ENCODE measurements at places on chromosomes 12 and 14.

DNA sequence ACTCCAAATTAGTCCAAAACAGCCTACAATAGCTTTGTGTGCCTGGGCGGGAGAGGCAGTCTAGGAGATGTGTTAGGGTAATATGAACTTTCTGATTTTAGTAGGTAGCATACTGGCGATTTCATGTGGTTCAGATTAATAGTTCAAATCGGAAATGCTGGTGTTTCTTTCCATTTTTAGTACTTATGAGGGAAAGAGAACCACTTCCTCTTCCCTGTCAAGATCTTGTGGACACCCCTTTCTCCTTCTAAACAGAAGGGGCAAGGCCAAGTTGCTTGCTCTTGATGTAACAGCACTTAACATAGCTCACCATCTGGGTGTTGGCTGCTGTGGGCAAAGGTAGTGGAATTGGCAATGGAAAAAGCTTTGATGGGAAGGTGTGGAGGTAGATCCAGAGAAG, 32.2 kb upstream of the IGF1 start:
- no peak for DNase-seq

DNA sequence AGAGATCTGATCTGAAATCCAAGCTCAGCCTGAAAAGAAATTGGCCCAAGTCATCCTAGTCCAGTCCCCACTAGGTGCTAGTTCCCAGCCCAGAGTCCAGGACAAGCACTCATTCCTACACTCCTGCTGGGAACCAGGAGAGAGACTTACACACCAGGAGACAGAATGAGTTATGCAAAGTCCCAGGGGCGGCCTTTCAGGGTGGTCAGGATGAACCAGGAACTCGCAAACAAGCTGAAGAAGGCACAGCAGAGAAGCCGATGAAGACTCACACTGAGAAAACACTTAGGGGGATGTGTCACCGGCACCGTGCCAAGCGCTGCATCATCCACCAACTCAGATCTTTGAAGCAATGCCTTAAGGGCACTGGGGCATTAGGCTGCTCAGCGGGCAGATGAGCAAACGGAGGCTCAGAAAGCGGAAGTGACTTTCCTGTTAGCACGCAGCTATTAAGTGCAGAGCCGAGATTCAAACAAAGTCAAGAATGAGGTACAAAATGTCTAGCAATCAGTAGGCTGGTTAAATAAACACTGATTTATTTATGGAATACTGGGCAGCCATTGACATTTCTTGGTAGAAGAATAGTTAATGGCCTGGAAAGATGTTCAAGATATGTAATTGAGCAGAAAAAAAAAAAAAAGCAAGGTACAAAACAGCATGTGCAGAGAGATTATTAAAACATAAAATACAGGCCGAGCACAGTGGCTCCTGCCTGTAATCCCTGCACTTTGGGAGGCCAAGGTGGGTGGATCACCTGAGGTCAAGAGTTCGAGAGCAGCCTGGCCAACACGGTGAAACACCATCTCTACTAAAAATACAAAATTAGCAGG, 78.7 kb downstream of the LRRC74A start:
- peak; percentile 46 for DNase-seq

DNA sequence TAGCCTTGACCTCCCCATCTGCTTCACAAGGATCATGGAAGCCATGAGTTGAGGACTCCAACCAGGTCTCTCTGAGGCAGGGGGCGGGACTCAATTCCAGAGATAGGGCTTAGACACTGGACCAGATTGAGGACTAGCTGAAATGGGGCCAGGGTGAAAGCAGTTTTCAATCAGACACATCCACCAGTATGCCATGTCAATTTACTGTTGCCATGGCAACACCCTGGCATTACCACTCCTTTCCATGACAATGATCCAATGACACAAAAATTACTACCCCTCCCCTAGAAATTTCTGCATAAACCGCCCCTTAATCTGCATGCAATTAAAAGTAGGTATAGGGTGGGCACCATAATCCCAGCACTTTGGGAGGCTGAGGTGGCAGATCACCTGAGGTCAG, 18.6 kb upstream of the DCAF5 start:
- no peak for DNase-seq

DNA sequence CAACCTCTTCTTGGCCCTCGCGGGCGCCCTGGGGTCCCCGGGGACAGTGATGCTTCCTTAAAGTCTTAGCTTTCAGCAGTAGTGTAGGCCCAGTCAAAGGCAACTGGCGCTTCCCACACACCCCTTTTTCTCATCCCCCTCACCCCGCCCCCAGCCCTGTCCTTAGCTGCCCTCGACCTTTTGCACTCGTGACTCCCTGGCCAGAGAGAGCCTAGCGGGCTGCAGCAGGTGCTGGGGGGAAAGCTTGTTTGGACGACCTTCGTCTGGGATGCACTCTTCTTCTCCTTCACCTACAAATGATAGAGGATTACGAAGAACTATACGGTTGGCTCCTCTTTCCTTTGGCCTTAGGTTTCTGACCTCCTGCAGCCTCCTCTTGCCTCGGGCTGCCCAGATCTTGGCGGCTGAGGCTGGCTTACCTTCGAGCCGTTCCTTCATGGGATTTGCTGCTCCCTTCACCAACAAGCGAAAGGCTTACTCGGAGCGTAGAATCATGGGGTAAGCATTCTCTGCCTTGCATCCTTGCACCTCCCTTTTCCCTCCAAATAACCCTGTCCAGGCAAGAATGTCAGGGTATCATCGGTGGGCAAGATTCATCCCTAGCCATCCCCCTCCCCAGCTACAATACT, 815 bp downstream of the COQ10A start:
- no peak for DNase-seq

- no peak for DNase-seq
These were observed 103.7 kb upstream of the PTPRR start for GRCh38 chr12:71024281-71024680.

DNA sequence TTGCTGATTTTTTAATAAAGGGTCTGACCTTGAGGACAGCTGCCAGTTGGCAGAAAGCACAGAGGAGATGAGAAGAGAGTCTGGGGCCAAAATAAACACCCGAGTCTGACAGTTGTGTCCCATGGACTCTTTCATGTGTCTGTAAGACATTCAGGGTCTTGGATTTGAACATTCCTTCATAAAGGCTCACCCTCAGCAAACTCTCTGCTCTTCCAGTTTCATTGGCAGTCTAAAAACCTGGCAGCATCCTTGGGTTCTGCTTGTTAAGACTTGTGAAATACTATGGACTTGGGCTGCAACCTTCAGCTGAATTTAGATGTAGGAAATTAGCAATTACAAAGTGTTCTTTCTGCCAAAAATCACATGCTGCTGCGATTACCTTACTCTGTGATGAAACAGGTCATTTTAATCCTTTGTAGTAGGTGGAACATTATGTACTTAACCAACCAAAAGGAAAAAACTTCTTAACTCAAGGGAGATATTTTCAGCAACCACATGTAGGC, 32.0 kb upstream of the LMNTD1 start:
- no peak for DNase-seq

DNA sequence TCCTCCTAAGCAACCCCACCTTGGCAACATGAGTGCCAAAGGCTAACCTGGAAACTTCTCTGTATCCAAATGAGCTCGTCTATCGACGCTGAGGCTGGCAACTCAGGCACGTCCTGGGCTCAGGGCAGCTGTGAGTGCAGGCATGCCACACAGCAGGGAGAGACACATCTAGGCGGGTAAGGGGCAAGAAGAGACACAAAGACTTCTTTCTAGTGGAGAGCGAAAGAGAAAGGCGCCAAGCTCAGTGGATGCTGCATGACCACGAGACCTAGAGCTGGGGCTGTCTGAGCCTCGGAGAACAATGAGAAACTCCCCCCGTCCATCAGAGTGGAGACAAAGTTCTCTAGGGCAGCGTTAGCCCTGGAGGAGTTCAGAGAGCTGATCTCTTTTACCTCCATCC, 170.4 kb downstream of the CALM1 start:
- DNase-seq: no peak

GRCh38 chr14:73795974-73796373, 55.7 kb upstream of the PTGR2 start:
- no peak for DNase-seq

DNA sequence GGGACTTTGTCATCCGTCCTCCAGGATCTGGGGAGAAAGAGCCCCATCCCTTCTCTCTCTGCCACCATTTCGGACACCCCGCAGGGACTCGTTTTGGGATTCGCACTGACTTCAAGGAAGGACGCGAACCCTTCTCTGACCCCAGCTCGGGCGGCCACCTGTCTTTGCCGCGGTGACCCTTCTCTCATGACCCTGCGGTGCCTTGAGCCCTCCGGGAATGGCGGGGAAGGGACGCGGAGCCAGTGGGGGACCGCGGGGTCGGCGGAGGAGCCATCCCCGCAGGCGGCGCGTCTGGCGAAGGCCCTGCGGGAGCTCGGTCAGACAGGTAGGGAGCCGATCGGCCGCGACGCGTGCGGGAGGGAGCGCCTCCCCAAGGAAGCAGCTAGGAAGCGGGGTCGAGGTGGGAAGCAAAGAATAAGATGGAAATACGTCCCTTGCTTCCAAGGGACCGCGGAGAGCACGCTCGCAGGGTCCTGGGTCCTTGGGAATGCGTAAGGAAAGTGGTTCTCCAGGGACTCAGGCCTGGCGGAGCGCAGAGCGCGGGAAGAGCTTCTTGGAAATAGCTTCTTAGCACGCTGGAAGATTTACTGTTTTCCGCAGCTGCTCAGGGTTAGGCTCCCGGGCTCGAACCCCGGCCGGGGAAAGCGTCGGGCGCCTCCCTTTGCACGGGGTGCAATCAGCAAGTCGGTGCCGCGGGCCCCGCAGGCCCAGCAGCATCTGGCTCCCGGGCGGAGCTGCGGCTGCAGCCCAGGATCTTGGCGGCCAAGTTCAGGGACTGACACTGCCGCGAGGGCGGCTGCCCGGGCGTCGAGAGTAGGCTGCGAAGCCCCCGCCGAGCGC, 457 bp downstream of the SOCS2 start:
- no peak for DNase-seq

GRCh38 chr12:56163533-56164344, 5.6 kb downstream of the MYL6 start:
- DNase-seq: no peak

- DNase-seq: no peak
These were observed 37.7 kb downstream of the GLT8D2 start for GRCh38 chr12:104012331-104012730.

DNA sequence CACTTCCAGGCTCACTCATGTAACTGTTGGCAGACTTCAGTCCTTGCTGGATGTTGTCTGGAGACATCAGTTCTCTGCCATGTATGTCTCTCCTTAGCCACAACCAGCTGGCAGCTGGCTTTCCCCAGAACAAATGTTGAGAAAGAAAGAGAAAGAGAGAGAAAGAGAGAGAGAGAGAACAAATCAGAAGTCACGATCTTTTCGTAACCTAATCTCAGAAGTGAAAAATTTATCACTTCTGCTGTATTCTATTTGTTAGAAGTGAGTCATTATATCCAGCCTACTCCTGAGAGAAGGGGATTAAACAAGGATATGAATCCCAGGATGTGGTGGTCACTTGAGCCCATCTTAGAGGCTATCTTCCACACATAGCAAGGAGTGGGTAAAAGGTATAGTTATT, 101.2 kb downstream of the BTG1 start:
- no peak for DNase-seq

DNA sequence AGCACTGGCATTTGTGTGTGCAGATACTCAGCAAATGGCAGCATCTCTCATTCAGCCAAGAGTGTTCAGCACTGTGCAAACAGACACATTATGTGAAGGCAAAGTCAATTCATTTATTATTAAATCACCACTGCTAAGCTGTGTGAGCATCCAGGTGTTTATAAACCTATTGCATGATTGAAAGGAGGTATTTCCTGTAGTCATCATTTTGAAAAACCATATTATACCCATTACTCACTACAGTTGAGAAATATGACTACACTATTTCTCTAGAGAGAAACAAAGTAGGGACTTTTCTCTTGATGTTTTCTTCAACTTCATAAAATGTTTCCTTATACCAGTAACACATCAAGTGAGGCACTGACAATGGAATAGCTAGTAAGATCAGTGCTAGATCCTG, 13.7 kb downstream of the SPX start:
- DNase-seq: no peak

DNA sequence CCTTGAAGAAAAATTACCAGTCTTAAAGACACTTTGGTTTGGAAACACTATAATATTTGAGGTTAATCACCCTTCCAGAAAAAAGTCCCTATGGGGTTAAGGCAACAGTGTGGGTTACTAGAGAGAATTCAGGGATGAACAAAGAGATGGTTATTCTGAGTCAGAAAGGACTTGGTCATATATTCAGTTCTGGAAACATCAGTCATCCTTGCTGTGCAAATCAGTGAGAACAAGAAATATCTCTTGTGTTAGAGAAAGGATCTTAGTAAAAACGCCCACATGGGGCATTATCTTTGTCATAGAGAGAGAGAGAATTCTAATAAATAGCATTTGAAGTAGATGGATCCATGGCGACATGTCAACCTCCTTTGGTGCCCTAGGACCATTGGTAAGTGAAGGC, 59.4 kb upstream of the E2F7 start:
- DNase-seq: no peak

- no peak for DNase-seq
These were observed 25.0 kb downstream of the CREBL2 start for GRCh38 chr12:12636641-12637040.

- no peak for DNase-seq
These were observed 122.7 kb downstream of the TTLL5 start for GRCh38 chr14:75783602-75784313.

- no peak for DNase-seq
These were observed 444.9 kb upstream of the FOXG1 start for GRCh38 chr14:28321475-28322244.

GRCh38 chr12:14540801-14541462, 26.8 kb downstream of the PLBD1 start:
- no peak for DNase-seq

- no peak for DNase-seq
These were observed 61.1 kb downstream of the ITPR2 start for GRCh38 chr12:26771861-26772260.

DNA sequence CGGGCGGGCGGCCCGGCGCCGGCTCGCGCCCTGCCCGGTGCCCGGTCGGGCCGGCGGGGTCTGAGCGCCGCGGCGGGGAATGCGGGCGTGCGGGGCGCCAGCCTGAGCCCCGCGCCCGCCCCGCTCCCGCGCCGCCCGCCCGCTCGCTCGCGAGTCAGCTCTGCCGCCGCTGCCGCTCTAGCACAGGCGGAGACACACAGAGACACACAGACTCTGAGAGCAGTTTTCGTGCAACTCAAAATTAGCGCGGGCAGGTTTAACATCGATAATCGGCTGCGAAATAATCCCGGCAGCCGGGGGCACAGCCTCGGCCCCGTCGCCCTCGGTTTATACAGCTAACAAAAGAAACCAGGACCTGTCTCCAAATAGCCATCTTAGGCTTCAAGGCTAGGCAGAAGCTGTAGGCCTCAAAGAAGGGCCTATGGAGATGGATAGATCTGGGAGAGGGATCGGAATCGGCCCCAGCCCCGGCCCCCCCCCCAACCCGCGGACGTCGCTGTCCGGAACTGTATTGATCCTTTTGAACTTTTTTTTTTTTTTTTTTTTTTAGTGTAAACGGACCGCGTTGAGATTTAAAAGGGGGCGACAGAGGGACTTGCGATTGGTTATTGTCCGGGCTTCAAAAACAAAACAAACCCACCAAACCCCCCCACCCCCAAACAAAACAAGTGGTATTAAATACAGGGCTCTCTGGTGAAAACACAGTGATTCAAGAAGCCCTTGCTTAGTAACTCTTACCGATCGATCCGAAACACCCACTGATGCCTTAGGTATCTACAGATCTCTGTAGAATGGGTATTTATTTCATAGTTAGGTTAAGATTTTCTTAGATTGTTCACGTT, 1.1 kb downstream of the ARID2 start:
- DNase-seq: no peak

GRCh38 chr12:11719678-11720099, 70.2 kb downstream of the ETV6 start:
- DNase-seq: no peak

GRCh38 chr12:66571361-66571915, 107.4 kb downstream of the GRIP1 start:
- DNase-seq: no peak
